Stimulated activated CD8-positive, alpha-beta memory T cell treated with anti-CD3 and anti-CD28 coated beads, Interleukin-15, amount 100 ng/mL, for 48 hours (primary cell): ENCODE measurements at places on chromosomes 16 and 17.

DNA sequence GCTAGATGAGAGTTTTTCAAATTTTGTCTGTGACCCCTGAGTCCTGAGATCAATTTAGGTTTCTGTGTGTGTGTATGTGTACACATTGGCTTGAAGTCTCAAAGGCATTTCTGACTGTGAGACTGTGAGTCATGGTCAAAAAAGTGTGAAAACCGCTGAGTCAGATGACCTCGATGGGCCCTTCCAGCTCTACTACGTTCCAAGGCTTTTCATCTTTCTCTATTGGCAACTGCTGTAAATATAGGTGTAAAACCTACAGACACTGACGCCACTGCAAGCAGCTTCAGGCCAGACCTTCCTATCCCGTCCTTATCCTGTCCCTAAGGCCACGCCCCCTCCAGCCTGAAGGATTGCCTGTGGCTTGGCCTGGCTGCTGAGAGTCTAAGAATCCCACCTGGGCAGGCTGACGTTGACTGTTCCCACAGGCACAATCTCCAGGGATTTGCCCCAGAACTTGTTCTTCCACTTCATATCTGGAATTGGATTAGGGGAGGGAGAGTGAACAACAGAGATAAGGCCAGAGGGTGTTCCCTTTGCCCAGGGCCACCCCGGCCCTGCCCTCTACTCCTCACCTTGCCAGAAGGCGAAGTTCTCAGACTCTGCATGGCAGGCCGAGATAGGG lies 11.3 kb downstream of the OSBPL7 start:
- no peak for DNase-seq

DNA sequence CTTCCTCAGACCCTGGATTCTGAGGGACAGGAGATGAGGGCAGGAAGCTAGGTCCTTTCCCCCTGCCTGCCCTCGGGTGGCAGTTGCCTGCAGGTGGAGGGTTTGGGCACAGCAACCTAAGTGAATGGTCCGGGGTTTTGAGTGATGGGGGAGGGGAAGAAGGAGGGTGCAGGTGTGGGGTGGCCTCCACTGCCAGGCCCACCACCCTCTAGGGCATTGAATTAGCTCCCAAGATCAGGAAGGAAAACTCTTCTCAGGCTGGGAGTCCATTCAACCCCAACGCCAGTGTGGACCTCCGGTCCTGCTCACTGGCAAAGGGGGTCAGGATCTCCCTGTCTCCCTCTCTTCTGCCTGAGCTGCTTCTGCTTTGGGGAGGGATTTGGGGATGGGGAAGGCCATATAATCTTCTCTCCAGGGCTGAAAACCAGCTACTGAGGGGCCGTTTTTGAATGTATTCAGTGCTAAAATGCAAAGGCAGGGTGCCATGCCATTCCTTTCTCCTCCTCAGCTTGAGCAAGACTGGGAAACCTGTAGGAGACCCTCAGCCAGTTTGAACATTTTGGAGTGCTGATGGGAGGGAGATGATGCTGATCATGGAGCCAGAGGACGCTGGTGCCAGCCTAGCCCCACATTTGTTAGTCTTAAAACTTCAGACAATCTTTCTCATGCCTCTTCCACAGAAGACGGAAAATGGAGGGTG lies 18.8 kb downstream of the GRB7 start:
- DNase-seq: no peak

GRCh38 chr17:9138161-9138717 lies 116.9 kb downstream of the NTN1 start:
- no peak for DNase-seq

- DNase-seq: no peak
These were observed 58.2 kb upstream of the STAC2 start for GRCh38 chr17:39283896-39284295.

GRCh38 chr16:30032083-30032819 lies 1.2 kb upstream of the TLCD3B start:
- DNase-seq: peak; percentile 40

GRCh38 chr17:35390156-35390555 lies 16.7 kb upstream of the SLFN11 start:
- DNase-seq: no peak
